ENCODE measurements at places on chromosomes 16 and 17.

- no peak for DNase-seq
These were observed 1.9 kb downstream of the GNG13 start for GRCh38 chr16:798666-799065.

GRCh38 chr17:30308406-30308805 is 16.7 kb upstream of the BLMH start:
- no peak for DNase-seq

DNA sequence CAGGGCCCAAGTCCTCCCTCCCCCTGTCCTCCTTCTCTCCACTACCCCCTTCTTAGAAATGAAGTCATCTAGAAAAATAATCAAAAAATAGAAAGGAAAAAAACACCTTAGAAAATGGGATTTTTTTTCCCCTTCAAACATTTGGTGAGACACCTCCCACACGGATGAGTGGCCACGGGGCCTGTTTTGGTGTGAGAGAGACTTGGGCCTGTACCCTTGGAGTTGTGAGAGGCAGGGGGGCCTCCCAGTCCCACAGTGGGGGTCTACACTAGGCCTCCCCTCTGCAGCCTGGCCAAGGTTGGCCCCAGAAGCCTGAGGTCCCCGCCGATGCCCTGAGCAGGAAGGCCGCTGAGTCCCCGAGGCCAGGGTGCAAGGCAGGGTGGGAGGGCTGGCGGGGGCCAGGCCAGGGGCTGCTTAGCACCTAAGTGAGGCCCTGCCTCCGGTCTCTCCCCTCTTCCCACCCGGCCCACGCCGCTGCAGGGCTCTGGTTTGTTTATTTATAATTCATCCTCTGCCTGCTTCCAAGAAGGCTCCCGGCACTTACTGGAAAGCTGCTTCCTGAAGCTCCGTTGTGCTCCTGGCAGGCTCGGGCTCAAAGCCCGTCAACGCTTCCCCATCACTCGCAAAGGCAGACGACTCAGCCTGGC is 26.4 kb downstream of the NPTX1 start:
- no peak for DNase-seq

DNA sequence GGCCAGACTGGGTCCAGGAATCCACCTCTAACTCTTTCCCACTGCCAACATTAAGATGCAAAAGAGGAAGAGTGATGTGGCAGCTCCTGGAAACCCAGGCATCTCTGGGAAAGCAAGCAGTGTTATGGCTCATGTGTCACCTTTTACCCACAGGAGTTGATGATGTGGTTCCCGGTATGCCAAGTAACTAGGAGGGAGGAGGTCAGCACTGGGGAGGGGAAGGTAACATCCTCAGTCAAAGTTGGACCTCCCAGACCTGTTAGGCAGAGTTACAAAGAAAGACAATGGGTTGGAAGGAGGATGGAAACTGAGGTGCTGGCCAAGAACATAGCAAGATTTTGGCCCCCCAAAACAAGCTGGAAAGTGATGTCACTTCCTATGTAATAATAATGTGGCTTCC is 11.4 kb downstream of the KRABD2 start:
- DNase-seq: no peak

GRCh38 chr17:35870906-35871819 is 2.5 kb upstream of the HEATR9 start:
- DNase-seq: no peak

DNA sequence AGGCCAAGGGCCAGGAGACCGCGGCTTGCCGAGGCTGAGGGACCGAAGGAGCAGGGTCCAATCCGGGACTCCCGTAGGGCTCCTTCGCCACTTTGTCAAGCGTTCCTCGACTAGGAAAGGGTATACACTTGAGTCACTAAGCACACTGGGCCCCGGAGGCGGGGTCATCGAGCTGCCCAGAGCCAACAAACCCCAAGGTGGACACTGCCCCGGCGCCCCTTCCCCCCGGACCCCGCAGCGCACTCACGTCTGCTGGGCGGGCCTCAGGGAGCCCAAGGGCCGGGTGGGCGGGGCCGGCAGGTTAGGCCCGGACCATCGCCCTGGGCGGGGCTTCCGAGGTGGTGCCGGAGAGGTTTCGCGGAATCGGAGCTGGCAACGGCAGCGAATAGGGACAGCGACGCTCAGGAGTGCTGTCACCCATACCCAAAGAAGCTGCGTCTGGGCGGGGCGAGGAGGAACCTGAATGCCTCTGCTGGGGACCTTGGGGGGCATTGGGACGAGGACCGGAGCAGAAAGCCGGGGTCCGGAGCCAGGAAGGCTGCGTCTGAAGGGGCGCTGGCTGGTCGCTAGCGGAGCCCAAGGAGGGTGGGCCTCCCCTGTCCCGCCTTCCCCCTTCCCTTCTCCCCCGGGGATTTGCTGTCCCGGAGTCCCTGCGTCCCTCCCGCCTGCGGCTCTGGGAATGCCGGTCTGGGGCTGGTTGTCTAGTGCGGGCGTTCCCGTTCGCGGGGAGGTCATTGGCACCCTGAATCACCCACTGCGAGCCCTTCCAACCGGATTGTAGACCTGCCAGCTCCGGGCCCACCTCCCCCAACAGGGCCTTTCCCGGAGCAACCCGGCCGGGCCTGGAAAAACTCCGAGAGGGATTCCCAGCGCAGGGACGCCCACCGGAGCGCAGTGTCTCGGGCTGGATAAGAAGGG is 118.2 kb upstream of the SMURF2 start:
- DNase-seq: no peak
